Smooth muscle cell of the umbilical artery (primary cell): ENCODE measurements at places on chromosomes 4 and X. TPM values are rescaled to one million over a fixed set of nuclear protein-coding genes. Genes with fewer than 3 reads are reported as not detected.

The TCEAL5 gene
- total RNA-seq, result not detected in 2 replicates

The ADGRG4 gene
- total RNA-seq, result not detected in 2 replicates

The TTC29 gene
- total RNA-seq, result not detected in 2 replicates

The TAF7L gene
- 0.59 and 0.65 TPM in 2 replicates for total RNA-seq

The NRK gene
- 0.51 and 1.8 TPM in 2 replicates for total RNA-seq

The METAP1 gene
- total RNA-seq, result 25.8 and 63.3 TPM in 2 replicates

The NSUN7 gene
- total RNA-seq, result 0.30 TPM in 1 of 2 replicates, not detected in the other

The MAGEC2 gene
- not detected in 2 replicates for total RNA-seq

The DKK2 gene
- total RNA-seq, result 0.92 and 1.8 TPM in 2 replicates

The MGST2 gene
- 10.4 and 37.7 TPM in 2 replicates for total RNA-seq

The PABPC1L2A gene
- not detected in 2 replicates for total RNA-seq

The CRLF2 gene
- not detected in 2 replicates for total RNA-seq

The POU3F4 gene
- total RNA-seq, result not detected in 2 replicates

The FATE1 gene
- total RNA-seq, result not detected in 2 replicates

The SPARCL1 gene
- not detected in 2 replicates for total RNA-seq

The ADAMTS3 gene
- total RNA-seq, result 3.3 and 5.5 TPM in 2 replicates

The CTAG1A gene
- not detected in 2 replicates for total RNA-seq

The RHOXF2B gene
- not detected in 2 replicates for total RNA-seq

The FAM9B gene
- not detected in 2 replicates for total RNA-seq

The UNC5C gene
- total RNA-seq, result not detected in 2 replicates

The TMPRSS11D gene
- total RNA-seq, result not detected in 2 replicates

The TSPAN6 gene
- total RNA-seq, result 36.6 and 84.3 TPM in 2 replicates

The SSX2B gene
- total RNA-seq, result not detected in 2 replicates

The XAGE1A gene
- not detected in 2 replicates for total RNA-seq

The PLP1 gene
- total RNA-seq, result not detected in 2 replicates

The MAGEB17 gene
- total RNA-seq, result not detected in 2 replicates

The UGT2B7 gene
- 0.23 and 2.4 TPM in 2 replicates for total RNA-seq

The DIPK2B gene
- total RNA-seq, result under 0.01 and 0.05 TPM in 2 replicates

The MOSPD2 gene
- 22.9 and 35.7 TPM in 2 replicates for total RNA-seq

The DUX4 gene
- not detected in 2 replicates for total RNA-seq

The GPRIN3 gene
- total RNA-seq, result 0.23 and 0.30 TPM in 2 replicates

The EDNRA gene
- 2.1 and 3.9 TPM in 2 replicates for total RNA-seq

The REPS2 gene
- total RNA-seq, result 0.30 and 0.37 TPM in 2 replicates

The INPP4B gene
- 4.5 and 9.7 TPM in 2 replicates for total RNA-seq

The ZBTB33 gene
- total RNA-seq, result 13.4 and 17.2 TPM in 2 replicates
